CD4-positive, alpha-beta T cell treated with Interleukin-6 at 100 ng/mL for 8 hours (primary cell): ENCODE measurements at places on chromosomes 5 and 9.

DNA sequence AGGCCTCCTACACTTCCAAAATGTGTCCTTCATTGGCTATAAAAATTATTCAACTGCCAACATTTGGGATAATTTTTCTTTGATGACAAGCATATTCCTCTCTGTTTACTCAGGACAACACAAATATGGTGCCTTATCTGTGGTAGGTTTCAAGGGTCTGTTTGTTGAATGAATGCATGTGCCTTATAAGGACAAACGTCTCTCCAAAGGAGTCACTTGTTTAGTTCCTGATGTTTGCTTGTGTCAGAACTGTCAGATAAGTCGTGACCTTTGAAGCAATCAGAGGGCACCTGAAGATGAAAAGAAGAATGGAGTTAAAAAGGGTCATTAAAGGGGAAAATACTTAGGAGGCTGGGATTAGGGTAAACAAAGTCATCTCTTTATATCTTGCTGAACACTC is 3.6 kb upstream of the OR1J2 start:
- no peak for DNase-seq

DNA sequence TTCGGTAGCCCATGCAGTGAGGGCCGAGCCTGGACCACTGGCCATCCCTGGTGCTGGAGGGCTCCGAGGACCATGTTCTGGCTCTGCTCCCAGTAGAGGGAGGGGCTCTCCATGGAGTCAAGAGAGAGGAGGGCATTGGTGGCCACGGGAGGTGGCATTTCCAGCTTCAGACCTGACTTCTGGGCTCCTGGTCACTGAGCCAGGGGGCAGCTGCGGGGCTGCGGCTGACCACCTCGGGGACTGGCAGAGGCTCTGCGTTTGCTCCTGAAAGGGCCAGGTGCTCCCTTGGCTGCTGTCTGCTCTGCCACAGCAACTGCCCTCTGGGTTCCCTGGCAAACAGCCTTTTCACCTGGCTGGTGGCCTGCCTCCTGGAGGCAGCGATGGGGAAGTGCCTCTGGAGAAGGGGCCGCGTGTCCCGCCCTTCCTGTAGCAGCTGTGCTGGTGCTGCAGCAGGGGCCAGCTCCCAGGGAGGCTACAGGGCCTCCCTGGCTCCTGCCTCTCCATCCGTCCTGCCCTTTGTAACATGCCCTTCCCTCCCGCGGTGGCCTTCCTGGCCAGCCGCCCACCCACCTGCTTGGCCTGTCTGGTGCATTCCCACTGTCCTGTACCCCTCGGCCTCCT is 144.6 kb downstream of the CACNA1B start:
- no peak for DNase-seq

GRCh38 chr5:125302577-125302976 is 556.1 kb upstream of the ZNF608 start:
- DNase-seq, result no peak

DNA sequence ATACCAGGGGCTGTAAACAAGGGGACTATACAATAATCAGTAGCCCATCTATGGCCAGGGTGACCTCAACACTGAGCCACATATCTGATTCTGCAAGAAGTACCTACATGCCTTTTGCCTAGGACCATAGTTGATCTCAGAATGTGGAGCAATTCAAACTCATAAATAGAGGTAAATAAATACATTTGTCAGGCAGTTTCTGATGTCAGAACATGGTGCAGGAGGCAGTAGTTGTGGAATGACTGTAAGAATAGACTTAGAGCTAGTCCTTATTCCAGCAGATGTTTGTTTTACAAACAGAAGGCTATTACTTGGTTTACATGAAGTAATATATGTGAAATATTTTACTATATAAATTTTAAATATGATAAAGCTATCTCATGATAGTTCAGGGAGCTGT is 330.7 kb upstream of the DAB2 start:
- DNase-seq, result no peak

DNA sequence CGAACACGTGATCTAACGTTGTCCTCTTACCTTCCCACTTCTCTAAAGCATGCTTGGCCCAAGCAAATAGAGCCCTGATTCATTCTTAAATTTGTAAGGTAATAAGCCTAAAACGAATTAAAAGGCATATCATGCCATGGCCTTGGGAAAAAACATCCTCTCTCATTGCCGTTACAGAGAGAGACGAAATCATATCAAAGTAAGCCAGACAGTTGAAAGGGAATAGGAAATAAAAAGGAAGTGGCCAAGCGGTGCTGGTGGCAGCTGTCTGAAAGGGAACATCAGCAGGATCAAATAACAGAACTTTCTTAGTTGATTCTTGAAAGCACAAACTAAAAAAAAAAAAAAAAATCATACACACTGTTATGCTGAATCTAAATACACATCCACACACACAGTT is 49.1 kb upstream of the CDH6 start:
- DNase-seq, result no peak

GRCh38 chr9:33263131-33264002 is 1.1 kb downstream of the BAG1 start:
- DNase-seq, result no peak

GRCh38 chr5:156031181-156031580 is 295.8 kb upstream of the SGCD start:
- no peak for DNase-seq

DNA sequence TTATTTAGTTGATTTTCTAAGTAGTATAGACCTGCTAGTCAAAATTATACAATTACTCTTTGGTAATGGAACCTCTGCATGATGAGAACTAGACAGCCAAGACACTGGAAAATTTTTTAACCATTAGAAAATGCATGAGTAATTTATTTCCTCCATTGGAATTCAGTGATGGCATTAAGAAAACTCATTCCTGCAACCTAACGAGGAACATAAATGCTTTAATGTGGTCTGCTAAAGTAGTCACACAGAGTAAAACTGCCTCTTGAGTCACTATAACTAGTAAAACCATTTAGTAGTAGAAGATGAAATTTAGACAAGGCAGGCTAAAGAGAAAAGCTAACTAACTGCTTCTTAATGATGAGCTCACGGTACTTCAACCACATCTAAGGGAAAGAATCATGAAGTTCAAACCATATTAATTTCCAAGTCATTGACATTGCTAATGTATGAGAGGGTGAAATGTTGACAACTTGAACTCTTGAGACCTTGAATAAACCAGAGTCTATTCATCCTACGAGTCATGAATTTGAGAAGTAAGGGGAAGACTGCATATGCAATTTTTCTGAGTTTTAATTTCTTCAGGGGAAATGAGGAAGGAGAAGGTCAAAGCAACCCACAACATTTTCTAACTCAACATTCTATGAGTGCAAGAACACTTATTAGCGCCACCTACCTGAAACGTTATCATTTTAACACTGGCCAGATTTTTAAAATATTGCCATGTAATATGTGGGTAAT is 74.4 kb downstream of the GLIS3 start:
- no peak for DNase-seq

DNA sequence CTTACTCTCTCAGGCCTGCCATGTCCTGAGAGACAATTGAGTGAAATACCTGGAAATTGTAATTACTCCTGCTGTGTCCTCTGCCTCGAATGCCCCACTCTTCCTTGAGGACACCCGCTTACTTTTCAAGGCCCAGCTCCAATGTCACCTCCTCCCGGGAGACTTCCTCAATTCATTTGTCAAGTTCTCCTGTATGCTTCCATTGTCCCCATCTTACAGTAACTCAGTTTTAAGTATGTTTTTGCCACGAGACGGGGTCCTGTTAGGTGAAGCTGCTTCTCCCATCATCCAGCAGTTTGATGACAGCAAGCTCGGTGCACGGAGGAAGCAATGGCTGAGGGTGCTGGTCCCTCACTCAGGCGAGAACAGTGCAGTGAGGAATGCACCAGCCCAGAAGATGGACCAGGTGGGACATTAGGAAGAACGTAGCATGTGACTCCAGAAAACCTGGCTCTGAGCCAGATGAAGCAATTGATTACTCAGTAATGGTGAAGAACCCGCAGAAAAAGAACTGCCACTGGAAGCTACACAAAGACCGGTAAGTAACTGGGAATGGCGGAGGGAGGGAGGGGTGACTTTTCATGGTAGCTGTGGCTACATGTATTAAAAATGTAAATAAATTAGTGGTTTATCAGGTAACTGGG is 274.8 kb downstream of the DENND1A start:
- DNase-seq, result no peak
